ENCODE measurements at places on chromosomes 12 and 14.

- DNase-seq = peak; percentile 75
These were observed 8.3 kb downstream of the PLD4 start for GRCh38 chr14:104932676-104933631.

DNA sequence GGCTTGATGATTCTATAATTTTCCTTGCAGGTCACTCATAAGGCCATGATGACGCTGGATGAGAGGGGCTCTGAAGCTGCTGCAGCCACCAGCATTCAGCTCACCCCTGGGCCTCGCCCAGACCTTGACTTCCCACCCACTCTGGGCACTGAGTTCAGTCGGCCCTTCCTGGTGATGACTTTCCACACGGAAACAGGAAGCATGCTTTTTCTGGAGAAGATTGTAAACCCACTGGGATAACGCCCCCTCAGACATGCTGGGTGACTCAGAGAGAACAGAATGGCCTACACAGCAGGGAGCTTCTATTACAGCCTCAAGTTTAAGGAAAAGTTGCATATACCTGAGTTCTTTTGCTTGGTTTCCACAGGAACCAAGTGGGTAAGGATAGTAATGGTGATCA, 34.3 kb downstream of the SERPINA3 start:
- DNase-seq = no peak

GRCh38 chr12:91777268-91777992, 368.2 kb downstream of the BTG1 start:
- no peak for DNase-seq

GRCh38 chr14:34023824-34024767, 73.2 kb upstream of the EGLN3 start:
- DNase-seq = no peak

- no peak for DNase-seq
These were observed 57.1 kb upstream of the PCED1B start for GRCh38 chr12:47022296-47022695.

DNA sequence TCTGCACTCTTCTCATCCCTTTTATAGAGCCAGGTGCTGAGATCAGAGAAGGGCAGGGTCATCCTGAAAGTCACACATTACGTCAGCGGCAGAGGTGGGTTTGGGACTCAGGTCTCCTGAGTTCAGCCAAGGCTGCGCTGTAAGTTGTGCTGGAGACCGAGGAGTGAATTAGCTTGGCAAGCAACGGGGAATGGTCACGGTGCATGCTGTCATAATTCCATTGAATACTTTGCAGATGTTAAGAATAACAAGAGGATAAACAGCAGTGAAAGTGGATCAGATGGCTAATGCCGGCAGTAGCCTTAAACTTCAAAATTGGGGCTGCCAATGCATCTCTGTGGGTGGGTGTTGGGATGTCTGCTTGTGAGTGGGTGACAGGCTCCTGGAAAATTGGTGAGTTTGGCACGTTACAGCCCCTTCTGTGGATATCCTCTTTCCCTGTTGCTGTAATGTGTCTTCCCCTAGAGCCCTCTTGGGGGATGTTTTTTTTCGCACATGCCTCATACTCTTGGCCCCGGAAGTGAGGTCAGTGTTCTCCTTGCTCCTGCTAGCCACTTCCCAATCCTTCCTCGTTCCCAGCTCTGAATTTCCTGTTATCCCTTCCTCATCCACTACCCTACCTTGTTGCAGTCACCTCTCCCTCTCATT, 287.1 kb upstream of the SRRM4 start:
- DNase-seq = no peak

GRCh38 chr14:67413806-67414769, 2.1 kb upstream of the PLEK2 start:
- DNase-seq = no peak

DNA sequence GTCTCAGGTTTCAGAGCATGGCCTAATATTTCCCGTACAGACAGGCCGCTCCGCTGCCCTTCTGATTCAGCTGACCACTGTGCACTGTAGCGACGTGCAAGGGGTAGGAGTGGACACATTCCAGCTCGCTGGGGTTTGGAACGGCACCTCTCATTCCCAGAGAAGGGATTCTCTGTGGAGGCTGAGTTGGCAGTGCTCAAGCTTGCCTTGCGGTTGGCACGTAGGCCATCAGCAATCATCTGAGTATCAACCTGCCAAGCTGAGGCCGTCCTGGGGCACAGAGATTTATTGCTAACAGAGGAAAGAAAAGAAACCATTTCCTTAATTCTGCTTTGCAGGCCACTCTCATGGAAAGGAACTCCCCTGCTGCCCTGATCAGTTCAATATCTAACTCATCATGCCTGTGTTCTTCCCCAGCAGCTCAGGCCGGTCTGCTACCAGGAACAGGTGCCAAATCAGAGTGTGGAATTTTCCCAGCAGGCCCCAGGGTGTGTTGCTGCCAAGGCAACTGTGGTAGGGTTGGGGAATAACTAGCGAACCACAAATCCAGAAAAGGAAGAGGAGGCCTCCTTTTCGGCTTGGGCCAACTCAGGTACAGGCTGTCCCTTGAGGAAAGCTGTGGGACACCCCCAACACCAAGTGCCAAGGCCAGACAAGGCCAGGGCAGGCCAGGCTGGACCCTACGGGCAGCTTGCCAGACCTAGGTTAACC, 92.5 kb downstream of the SSPN start:
- no peak for DNase-seq

DNA sequence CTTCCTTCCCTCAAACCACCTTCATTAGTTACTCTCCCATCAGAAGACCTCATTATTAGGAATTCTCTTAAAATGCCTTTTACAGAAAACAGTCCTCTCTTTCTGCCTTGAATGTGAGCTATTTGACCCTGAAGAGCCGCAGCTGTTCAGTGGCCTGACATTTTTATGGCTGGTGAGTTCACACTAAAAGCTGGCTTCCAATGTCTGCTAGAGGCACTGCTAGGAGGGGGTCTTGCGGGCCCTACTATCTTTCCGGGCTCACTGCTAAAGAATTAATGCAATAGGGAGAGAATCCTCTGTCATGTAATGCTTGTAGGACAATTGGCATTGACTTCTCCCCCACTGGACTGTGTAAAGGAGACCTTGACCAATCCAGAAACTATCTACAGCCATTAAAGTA, 87.7 kb downstream of the GPR135 start:
- DNase-seq = no peak

- no peak for DNase-seq
These were observed 156.3 kb downstream of the NTF3 start for GRCh38 chr12:5588176-5588575.

DNA sequence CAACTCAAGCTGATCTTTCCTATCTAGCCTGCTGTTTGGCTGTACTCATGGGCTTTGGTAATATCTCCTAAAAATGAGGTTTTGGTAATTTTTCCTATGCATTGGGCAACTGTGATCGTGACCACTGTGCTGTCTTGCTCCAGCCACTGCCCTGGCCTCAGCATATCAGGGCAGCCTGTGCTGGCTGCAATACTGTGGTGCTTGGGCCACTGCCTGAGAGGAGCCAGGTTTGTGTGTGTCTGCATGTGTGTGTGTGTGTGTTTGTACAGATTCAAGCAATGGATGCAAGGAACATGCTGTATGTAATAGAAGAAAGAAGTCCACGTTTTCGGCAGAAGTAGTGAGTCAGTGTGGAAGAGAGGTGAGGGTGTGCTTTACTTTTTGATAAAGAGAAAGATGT, 13.0 kb downstream of the ERG28 start:
- DNase-seq = no peak

- no peak for DNase-seq
These were observed 43.0 kb upstream of the GLIPR1 start for GRCh38 chr12:75437564-75437963.

DNA sequence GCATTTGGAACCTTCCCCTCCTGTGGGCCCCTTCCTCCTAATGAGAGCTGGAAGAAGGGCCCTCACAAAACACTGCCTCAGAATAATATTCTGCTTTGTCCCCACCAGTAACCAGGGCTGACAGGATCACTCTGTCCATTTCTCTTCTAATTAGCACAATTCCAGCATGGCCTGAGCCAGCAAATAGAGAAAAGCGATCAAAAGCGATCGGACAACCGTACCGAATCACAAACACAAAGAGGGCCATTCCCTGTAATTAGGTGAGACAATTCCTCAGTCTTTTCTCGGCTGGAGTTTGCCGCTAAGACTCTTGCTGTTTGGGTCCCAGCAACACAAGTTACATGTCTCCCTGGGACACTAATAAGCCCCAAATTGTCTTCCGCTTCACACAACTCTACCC, 35.6 kb upstream of the VSX2 start:
- no peak for DNase-seq

DNA sequence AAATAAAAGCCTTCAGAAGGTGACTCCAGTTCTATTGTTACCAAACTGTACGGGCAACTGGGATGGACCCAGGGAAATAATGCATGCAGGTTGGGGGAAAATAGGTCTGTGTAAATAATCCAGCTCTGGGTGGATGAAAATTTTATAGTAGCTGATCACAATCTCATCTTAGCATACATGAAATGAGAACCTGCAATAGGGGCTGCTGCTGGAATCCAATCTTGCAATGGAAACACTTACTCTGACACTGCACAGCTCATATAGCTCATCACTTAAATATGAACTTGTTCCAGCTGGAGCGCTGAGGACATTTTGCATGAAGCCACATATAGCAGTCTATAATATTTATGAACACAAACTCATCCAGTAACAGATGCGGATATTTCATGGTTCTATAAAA, 40.1 kb upstream of the GAS2L3 start:
- DNase-seq = no peak

GRCh38 chr14:32623300-32624093, 294.4 kb downstream of the AKAP6 start:
- DNase-seq = no peak

DNA sequence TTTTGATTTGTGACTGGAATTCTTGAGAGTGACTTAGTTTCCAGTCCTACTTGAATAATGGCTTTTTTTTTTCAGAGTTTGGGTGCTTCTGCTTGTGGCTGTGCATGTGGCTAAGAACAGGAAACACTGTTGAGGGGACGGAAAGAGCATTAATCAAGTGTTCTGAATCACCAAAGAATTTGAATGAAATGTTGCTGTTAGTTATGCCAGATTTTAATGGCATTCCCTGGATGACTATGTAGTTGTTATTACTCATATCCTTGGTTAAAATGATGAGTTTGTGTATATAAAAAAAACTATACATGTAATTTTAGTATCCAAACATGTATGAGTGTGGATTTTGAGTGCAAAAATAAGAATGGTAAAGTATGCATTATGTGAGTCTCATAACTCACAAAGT, 347.9 kb downstream of the BCAT1 start:
- no peak for DNase-seq

DNA sequence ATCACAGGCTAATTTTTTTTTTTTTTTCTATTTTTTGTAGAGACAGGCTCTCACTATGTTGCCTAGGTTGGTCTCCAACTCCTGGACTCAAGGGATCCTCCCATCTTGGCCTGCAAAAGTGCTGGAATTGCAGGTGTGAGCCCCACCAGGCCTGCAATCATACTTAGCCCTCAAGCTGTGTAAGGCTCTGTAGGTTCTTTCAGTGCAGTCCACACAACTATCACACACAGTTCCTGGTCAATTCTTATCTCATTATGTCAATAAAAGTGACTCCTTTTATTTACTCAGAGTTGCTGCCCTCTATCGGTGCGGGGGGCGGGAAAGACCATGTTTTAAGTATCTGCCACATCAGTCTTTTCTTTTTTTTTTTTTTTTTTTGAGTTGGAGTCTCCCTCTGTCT, 29.0 kb downstream of the SLC2A3 start:
- no peak for DNase-seq

GRCh38 chr12:51217133-51217967, 512 bp downstream of the POU6F1 start:
- DNase-seq = peak; percentile 61

DNA sequence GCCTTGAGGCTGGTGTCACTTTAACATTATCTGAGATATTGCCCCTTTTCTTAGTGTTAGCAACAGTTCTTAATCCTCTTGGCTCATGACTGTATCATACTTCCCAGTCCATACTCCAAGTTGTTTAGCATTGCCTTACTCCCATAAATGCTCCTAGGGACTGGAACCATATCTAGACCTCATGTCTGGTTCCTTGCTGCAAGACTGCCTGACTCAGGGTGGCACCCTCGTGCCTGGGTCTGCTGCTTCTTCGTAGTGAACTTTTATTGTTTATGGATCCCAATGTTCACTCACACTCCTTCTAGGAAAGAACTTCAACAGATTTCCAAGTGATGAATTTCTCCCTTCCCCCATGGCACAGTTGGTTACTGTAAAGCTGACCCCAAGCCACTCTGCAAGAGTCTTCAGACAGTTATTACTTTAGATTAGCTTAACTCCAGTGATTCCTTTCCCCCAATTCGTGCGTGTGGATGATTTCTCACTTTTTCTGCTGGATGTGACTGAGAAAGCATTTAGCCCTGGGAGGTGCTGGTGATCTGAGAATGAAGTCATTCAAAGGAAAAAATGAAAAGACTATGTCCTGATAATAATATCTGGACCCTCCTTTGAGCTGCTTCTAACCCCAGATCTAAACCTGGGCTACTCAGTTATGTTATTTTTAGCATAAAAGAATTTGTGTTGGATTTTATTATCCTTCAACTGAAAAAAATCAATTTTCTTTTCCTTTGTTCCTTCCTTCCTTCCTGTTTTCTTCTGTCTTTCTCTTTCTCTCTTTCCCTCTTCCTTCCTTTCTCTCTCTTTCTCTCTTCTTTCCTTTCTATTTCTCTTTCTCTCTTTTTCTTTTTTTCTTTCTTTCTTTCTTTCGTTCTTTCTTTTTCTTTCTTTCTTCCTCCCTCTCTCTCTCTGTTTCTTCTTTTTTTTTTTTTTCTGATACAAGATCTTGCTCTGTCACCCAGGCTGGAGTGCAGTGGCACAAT, 47.5 kb upstream of the PPP1R12A start:
- no peak for DNase-seq

DNA sequence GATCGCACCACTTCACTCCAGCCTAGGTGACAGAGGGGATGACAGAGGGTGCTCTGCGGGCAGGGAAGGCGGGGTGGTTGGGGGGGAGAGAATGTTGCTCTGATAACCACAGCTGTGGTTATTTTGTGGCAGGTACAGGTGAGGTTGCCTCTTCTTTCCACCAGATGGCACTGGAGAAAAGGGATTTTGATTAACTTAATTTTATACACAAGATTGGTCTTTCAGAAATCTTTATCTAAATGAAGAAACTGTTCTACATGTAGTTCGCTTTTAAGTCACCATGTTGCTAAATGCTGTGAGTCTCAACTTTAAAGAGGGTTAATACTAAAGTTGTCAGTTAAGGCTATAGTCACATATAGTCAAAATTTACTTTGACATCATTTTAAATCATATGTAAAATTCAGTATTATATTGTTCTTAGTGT, 25.7 kb downstream of the FGF23 start:
- no peak for DNase-seq

- DNase-seq = no peak
These were observed 16.3 kb upstream of the BDKRB1 start for GRCh38 chr14:96239711-96240141.

GRCh38 chr14:72594099-72594901, 299.6 kb downstream of the DPF3 start:
- DNase-seq = no peak

DNA sequence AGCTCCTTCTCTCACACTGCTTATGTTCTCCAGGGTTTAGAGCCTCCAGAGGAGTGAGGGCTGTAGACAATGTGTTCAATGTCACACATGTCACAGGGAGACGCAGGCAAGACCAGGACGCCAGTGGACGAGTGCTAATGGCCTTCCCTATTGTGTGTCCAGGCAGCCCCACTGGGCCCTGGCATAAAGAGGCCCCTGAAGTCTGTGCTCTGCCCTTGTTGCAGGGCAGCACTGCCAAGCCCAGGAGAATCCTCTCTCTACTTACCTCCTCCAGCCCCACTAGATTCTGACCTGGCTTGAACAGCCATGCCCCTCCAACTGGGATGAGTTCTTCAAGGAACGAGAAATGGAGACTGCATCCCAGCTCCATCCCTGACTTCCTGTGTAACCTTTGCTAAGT, 24.8 kb upstream of the TMEM106C start:
- peak; percentile 9 for DNase-seq
